ENCODE measurements at places on chromosomes 11 and 22.

DNA sequence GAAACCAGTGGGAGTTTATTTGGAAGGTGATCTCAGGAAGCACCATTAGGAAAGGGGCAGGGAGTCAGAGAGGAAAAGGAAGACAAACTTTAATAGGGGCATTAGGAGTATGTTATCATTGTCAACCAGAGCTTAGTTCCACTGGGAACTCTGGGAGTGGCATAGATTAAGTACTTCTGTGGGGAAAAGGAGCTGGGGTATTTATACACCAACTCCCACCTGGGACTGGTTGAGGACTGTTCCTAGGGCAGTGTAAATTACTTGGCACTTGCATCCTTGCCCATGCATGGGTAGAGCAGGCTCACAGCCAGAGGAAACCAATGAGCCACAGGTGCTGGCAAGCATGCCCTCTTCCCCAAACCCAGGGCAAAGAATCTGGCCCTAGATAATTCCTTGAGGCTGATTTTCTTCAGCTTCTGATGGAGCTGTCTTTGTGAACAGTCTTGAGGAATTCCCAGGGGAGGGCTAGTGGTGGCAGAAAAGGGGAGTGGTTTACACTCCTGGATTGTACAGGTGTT lies 541.2 kb downstream of the MIAT start:
- no peak for DNase-seq

GRCh38 chr11:36693139-36693843 lies 95.3 kb upstream of the RAG2 start:
- no peak for DNase-seq

GRCh38 chr11:84549217-84549616 lies 1077.9 kb downstream of the DLG2 start:
- no peak for DNase-seq

GRCh38 chr22:50570861-50571260 lies 7.4 kb downstream of the CPT1B start:
- no peak for DNase-seq

DNA sequence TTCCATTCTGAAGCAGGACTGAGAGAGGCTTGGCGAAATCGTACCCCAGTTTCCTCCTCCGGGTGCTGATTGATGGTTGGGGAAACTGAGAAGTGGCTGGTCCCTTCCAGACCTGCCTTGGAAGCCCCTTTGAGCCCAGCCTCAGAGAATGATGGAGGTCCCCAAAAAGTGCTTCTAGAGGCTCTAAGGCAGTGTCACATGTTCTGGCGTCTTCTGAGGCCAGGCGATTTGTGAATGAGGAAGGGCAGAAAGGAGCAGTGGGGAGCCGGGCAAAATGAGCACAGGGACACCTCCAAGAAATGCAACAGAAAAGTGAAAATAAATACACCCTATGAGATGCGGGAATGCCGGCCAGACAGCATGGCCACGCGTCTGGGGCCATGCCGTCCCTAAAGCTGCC lies 1.0 kb upstream of the LIF start:
- no peak for DNase-seq

DNA sequence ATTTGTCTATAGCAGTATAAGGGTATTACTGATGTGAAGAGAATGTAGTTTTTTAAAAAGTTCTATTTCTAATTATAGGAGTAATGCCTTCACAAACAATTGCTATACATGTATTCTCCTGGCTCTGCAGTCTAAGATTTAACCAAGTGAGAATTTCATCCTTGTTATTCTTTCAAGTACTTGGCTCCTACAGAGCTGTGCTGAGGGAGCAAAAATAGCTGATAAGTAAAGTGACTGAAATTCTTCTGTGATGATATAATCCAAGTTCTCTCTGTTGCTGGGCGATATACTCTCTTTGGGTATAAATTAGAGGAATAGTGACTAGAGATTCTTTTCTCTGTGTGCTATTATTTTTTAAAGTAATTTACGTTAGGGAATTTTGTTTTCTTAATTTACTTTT lies 68.0 kb downstream of the PGR start:
- DNase-seq = no peak

- DNase-seq = no peak
Measured at GRCh38 chr22:50712341-50713007, 25.5 kb upstream of the ACR start.

GRCh38 chr11:3220521-3221407 lies 2.2 kb upstream of the MRGPRG start:
- DNase-seq = no peak

DNA sequence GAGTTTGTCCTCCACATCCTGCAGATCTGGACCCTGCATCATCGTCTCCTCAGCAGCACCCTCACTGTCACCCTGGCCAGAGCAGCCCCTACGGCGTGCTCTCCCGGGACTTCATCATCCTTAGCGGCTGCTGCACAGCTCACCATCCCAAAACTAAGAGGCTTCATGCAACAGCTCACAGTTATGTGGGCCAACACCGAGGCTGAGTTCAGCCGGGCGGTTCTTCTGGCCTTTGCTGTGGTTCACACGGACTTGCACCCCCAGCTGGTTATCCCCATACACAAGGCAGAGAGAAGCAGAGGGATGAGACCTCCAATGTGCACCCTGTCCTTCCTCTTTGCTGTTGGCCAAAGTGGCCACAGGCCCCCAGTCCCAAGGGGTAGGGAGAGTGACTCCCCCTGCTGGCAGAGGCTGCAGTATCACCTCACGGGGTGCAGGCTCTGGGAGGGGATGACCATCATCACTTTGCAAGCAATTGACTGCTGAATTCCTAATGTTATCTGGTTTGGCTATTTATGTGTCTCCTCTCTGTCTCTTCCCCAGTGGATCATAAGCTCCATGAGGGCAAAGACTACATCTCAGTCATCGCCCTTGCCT lies 276.8 kb downstream of the BRD1 start:
- DNase-seq = no peak

DNA sequence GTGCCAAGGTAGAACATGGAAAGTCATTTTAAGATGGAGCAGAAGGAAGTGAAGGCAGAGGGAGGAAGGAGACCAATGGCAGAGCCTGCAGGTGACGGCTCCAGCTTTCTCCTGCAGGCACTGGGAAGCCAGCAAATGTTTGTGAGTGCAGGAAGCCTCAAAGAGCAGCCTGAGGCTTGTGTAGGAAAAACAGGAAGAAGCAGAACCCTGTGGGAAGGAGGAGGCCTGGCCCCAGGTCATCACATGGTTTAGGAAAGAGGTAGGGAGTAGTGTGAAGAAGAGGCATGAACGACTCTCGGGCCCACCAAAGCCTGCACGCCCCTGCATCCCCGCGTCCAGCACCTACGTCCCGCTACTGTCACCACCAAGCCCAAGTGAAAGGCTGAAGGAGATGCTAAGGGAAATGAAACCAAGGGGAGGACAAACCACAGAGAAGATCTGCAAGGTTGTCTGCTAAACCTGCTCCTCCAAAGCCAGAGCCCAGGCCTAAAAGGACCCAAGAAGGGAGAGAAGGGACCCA lies 151.5 kb downstream of the CHST1 start:
- no peak for DNase-seq

- DNase-seq = no peak
Measured at GRCh38 chr11:67365736-67366444, 7.5 kb downstream of the CLCF1 start.

DNA sequence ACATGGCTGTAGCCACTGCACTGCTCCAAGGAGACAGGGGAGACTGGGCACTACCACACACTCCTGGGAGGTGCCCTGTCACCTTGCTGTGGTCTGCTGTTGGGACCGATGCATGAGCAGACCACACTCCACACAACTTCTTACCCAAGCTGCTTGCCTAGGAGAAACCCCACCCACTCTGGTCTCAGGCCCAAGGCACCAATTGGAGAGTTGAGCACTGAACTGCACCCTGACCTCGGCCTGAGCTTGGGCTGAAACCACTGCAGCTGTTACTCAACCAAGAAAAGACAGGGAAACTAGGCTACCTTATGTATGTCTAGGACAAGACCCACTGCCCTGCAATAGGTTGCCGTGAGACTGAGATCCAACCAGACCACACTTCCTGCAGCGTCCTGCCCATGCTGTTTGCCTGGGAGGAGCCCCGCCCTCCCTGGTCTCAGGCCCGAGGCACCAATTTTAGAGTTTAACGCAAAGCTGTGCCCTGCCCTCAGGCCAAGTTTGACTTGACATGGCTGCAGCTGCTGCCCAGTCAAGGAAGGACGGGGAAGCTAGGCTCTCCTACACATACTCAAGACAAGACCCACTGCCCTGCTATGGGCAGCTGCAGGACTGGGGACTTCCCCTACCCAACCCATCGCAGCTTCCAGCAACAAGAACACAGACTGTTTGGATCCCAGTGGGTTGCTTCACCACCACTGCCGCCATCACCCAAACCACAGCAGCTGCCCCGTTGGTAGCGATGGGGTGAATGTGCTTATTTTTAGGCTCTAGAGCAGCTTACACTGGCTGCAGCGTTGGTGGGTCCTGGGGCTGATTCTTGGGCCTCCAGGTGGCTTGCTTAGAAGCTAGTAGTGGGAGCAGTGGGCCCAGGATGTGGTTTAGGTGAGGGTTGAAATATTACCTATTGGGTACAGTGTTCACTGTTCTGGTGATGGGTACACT lies 66.8 kb downstream of the BRD1 start:
- DNase-seq = no peak

DNA sequence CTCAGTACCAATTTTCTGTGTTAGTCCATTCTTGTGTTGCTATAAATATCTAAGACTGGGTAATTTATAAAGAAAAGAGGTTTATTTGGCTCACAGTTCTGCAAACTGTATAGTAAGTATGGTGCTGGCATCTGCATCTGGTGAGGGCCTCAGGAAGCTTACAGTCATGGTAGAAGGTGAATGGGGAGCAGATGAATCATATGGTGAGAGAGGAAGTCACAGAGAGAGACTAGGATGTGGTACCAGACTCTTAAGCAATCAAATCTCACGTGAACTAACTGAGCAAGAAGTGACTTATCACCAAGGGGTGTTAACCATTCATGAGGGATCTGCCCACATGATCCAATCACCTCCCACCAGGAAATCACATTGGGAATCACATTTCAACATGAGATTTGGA lies 60.8 kb upstream of the ZBED5 start:
- DNase-seq = no peak

- no peak for DNase-seq
Measured at GRCh38 chr11:22076271-22076930, 116.5 kb upstream of the ANO5 start.

GRCh38 chr11:98589967-98590366 lies 430.8 kb upstream of the CNTN5 start:
- DNase-seq = no peak

GRCh38 chr11:15818132-15818842 lies 538.1 kb downstream of the SOX6 start:
- no peak for DNase-seq

GRCh38 chr11:119371778-119372182 lies 9.7 kb downstream of the USP2 start:
- DNase-seq = peak; percentile 36

DNA sequence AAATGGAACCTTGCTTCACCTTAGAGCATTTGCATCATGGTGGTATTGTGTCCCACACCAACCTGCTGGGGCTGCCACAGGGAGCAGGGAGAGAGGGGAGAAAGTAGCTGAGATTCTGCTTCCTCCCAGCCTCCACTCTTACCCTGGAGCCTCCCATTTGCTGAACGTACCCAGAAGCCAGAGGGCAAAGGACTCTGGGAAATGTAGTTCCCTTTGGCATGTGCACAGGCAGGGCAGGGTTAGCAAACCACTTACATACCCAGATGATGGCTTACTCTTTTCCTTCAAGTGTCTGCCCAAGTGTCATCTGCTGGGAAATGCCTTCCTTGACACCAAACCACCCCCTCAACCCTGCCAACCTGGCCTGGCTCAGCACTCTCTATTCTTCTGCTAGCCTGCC lies 16.9 kb downstream of the SMIM38 start:
- DNase-seq = no peak

GRCh38 chr22:28999510-28999909 lies 62.1 kb downstream of the C22orf31 start:
- no peak for DNase-seq

GRCh38 chr11:116556483-116556882 lies 216.3 kb downstream of the BUD13 start:
- no peak for DNase-seq

GRCh38 chr11:32893093-32893342 lies 407 bp downstream of the QSER1 start:
- DNase-seq = no peak

DNA sequence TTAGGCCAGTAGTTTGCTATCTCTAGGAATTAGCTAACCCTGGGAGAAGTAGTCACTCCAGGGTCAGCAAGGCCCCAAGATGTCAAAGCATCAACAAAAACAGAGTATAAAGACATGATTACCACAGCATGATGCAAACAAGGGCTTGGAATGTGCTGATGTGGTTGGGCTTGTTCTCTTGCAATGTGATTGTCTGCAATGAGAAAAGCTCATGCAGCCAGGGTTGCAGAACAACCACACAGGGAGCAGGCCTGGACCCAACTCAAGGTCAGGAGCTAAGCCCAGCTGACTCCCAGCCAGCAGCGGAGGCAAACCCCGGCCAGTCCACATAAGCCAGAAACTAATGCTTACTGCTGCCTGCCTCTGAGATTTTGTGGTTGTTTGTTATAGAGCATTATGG lies 132.4 kb upstream of the ZC3H12C start:
- no peak for DNase-seq

GRCh38 chr11:115527534-115528125 lies 23.4 kb upstream of the CADM1 start:
- DNase-seq = no peak

DNA sequence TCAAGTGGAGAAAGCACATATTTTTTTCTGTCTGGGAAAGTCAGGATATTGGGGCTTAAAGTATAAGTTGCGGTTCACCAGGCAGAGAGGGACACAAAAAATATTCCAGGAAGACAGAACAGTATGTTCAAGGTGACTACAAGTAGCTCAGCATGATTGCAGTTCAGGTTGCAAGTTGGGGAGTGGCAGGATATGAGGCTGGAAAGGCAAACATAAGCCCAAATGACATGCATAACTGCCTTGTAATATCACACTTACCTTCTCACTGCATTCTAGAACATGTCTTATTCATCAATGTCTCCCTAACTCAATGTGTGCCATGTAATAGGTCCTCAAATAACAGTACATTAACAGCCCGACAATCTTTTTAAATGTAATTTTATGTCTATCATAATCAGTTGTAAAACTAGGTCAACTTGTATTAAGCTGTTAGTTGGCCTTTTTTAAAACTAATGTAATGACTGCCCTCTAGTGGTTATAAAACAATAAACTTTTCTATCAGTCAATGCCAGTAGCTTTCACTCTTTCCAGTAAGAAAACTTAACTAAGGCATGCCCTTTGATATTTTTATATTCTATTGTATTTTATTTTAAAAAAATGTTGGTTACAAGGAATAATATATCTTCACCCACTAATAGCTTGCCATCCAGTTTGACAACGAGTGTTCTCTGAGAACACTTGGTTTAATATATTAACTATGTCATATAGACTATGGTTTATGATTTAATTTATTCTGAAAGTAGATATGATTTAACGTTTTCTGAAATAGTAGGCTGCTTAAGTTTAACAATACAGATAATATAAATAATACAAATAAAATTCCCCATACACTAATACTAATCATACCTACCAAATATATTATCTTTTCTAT lies 39.4 kb upstream of the CFAP300 start:
- DNase-seq = peak; percentile 4

DNA sequence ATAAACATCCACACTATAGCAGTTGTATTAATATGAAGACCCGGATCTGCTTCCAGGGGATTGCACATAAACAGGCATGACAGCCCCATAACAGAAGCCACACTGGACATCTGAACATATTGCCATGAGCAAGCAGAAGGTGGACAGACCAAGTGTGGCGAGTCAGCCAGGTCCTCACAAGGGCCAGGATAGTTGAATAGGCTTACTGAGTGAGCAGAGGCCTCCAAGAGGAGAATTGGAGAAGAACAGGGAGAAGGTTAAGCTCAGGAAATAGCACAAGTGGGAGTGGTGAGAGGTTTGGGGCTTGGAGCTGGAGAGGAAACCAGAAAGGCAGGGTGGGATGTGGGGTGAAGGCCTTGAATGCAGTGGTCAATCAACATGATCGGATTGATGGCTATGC lies 10.8 kb downstream of the SLC35C1 start:
- DNase-seq = no peak

Measured in NCI-H1694 (cell line).